T-helper 17 cell (primary cell): ENCODE measurements at places on chromosomes 6 and 20.

DNA sequence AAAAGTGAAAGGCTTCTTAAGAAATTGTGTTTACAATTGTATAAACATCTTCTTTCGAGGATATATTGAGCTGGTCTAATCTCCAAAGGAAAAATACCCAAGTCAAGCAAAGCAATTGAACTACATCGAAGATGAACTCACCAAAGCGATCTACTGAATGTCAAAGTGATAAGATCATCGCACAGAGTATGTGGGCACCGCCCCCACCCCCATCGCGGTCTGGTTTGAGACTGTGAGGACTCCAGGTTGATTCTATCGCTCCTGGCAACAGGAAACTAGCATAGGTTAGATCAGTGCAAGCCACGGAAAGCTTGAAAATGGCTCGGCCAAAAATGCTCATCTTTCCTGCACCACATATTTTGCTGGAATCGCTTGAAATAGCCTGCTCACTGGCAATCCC, 133.2 kb upstream of the RPS6KA2 start:
- peaks cover 16% of the 10 kb centered on the region for H3K27me3 ChIP-seq
- H3K27ac ChIP-seq = no peak overlapping the region
- no peak for DNase-seq
- H3K4me1 ChIP-seq = peaks cover 34% of the 10 kb centered on the region
- no peaks in the 10 kb centered on the region for H3K36me3 ChIP-seq

DNA sequence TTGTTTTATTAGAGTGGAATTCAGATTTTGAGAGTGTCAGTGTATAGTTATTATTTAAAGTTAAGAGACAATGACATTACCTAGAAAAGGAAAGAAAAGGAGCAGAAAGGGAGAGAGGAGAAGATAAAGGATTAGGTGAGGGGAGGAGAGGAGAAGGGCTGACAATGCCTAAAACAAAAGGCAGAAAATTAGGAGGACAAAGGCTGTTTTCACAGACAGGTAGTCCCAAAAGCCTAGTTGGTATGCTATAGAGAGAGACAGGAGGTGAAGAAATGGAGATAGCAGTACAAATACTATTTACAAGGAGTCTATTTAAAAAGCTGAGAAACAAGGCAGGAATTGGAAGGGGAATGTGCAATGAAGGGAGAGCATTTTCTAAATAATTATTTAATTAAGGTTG, 409.4 kb upstream of the ADGRB3 start:
- H3K4me3 ChIP-seq = no peak overlapping the region
- no peaks in the 10 kb centered on the region for H3K4me1 ChIP-seq
- no peak for DNase-seq
- no peaks in the 10 kb centered on the region for H3K27me3 ChIP-seq
- H3K27ac ChIP-seq = no peak overlapping the region

- no peak for DNase-seq
- H3K4me3 ChIP-seq = no peak overlapping the region
- no peaks in the 10 kb centered on the region for H3K4me1 ChIP-seq
- peaks cover 16% of the 10 kb centered on the region for H3K27me3 ChIP-seq
- H3K36me3 ChIP-seq = no peaks in the 10 kb centered on the region
These were observed 696.5 kb upstream of the CITED2 start for GRCh38 chr6:140070846-140071473.

DNA sequence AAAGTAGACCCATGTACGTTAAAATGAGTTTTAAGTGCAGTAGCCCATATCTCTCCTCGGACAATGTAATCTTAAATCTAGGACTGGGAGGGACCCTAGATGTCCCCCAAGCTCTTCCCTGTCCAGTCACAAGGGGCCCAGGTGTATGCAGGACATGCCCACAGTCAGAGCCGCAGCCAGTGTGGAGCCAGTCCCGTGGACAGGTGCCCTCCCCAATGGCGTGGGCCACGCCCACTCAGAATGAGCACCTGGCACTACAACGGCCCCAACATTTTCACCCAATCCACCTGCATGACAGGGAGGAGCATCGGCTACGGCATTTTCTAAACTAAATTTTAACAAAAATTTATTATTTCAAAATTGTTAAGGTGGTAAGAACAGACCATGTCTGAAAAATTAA, 53.2 kb downstream of the WDR27 start:
- H3K27ac ChIP-seq = no peak overlapping the region
- H3K36me3 ChIP-seq = peaks cover 2% of the 10 kb centered on the region
- H3K4me1 ChIP-seq = no peaks in the 10 kb centered on the region

GRCh38 chr6:41430875-41431274, 95.5 kb downstream of the NCR2 start:
- peaks cover 20% of the 10 kb centered on the region for H3K4me1 ChIP-seq
- H3K27ac ChIP-seq = no peak overlapping the region

DNA sequence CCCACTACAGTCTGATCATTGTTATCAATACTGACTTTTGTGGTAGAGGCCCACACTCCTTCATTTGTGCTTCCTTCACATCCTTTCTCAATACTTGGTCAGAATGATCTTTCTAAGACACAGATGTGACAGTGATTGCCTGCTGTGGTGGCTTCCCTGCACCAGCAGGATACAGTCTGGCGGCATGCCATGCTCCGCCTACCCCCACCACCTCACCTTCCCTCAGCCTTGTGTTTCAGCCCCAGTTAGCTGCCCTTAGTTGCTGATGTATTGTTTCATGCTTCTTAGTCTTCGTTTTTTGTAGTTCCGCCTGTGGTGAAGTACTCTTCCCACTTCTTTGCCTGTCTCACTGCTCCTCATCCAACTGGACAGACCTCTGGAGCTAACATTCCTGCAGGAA, 10.9 kb downstream of the LRRC1 start:
- H3K27me3 ChIP-seq = no peaks in the 10 kb centered on the region
- peaks cover 23% of the 10 kb centered on the region for H3K4me1 ChIP-seq
- no peak overlapping the region for H3K4me3 ChIP-seq
- peaks cover 5% of the 10 kb centered on the region for H3K36me3 ChIP-seq
- no peak for DNase-seq

DNA sequence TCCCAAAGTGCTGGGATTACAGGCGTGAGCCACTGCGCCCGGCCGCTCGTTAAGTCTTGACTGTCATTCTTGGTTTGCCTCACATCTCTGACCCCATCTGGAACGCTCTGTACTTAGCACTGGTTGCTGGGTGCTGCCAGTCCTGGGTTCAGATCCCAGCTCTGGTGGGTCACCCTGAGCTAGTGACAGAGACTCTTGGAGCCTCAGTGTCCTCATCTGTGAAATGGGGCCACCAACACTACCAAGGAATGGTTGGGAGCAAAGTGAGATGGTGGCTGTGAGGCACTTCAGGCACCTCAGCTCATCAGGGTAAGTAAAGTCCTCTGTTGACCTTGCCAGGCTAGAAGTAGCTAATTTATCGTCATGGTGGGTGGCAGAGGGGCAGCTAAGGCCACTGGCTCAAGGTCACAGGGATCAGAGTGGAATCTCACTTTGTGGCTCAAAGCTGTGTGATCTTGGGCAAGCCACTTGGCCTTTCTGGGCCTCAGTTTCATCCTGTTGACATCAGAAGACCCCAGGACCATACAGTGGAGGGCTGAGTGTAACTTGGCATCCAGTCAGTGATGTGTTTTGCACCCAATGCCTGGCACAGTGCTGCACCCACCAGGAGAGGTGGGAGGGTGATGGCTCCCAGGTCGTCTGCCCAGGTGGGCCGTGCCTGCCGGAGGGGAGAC, 46.7 kb downstream of the UBE2V1 start:
- no peak overlapping the region for H3K27ac ChIP-seq
- peaks cover 5% of the 10 kb centered on the region for H3K4me1 ChIP-seq
- no peak overlapping the region for H3K4me3 ChIP-seq
- no peak for DNase-seq
- peaks cover 12% of the 10 kb centered on the region for H3K27me3 ChIP-seq

DNA sequence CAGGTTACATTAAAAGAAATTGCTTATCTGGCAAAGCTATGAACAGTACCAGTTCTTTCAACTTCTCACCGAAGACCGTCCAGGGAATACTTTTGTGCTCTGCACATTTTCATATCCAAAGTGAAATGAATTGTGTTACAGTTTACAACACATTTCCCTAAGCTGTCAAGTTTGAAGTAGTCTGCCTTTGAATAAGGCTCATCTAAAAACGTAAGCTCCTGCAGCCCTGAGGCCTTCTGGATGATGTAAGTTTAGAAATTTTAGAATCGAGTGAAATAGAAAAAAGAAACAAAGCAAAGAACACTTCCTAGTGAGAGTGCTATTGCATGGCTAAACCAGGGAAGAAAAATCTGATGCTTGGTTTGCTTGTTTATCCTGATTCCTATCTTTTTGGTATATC, 653.8 kb downstream of the MMUT start:
- no peak for DNase-seq
- no peaks in the 10 kb centered on the region for H3K4me1 ChIP-seq
- no peak overlapping the region for H3K4me3 ChIP-seq

GRCh38 chr6:14000901-14001300, 76.1 kb downstream of the RNF182 start:
- no peak overlapping the region for H3K4me3 ChIP-seq
- peaks cover 6% of the 10 kb centered on the region for H3K36me3 ChIP-seq
- no peak for DNase-seq
- H3K4me1 ChIP-seq = no peaks in the 10 kb centered on the region

- H3K27me3 ChIP-seq = peaks cover 30% of the 10 kb centered on the region
- H3K4me1 ChIP-seq = no peaks in the 10 kb centered on the region
- no peak for DNase-seq
- no peaks in the 10 kb centered on the region for H3K36me3 ChIP-seq
These were observed 67.2 kb downstream of the YTHDF1 start for GRCh38 chr20:63148696-63149095.

GRCh38 chr6:71967436-71967835, 81.1 kb downstream of the RIMS1 start:
- no peak overlapping the region for H3K27ac ChIP-seq
- H3K4me1 ChIP-seq = no peaks in the 10 kb centered on the region
- H3K36me3 ChIP-seq = no peaks in the 10 kb centered on the region
- no peaks in the 10 kb centered on the region for H3K27me3 ChIP-seq

GRCh38 chr6:63460971-63461370, 111.3 kb upstream of the LOC128125822 start:
- H3K4me3 ChIP-seq = no peak overlapping the region
- no peaks in the 10 kb centered on the region for H3K36me3 ChIP-seq
- H3K27ac ChIP-seq = no peak overlapping the region
- H3K27me3 ChIP-seq = no peaks in the 10 kb centered on the region

DNA sequence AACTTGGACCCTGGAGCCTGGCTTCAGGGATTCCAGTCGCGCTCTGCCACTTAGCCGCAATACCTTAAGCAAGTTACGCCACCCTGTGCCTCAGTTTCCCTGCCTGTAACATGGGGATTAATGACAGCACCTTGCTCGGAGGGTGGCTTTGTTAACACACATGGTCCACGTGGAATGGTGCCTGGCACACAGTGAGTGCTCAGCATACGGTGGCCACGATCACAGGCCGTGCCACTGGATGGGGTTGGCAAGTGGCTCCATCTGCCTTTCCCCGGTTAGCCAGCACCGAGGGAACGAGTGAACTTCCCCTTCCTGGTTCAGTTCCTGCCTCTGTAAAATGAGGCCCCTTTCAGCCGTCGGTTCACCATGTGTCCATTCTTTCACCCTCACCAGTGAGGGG, 17.2 kb downstream of the C6orf132 start:
- no peak overlapping the region for H3K27ac ChIP-seq
- DNase-seq = no peak
- H3K4me1 ChIP-seq = no peaks in the 10 kb centered on the region

GRCh38 chr6:151063352-151063751, 176.4 kb upstream of the AKAP12 start:
- H3K36me3 ChIP-seq = peaks cover 5% of the 10 kb centered on the region
- H3K27ac ChIP-seq = no peak overlapping the region
- H3K4me3 ChIP-seq = no peak overlapping the region
- DNase-seq = no peak
- H3K27me3 ChIP-seq = no peaks in the 10 kb centered on the region
- no peaks in the 10 kb centered on the region for H3K4me1 ChIP-seq

GRCh38 chr6:163728442-163729126, 314.1 kb downstream of the QKI start:
- no peak for DNase-seq
- H3K27ac ChIP-seq = no peak overlapping the region
- peaks cover 2% of the 10 kb centered on the region for H3K4me1 ChIP-seq
- H3K27me3 ChIP-seq = peaks cover 11% of the 10 kb centered on the region
- H3K36me3 ChIP-seq = no peaks in the 10 kb centered on the region

DNA sequence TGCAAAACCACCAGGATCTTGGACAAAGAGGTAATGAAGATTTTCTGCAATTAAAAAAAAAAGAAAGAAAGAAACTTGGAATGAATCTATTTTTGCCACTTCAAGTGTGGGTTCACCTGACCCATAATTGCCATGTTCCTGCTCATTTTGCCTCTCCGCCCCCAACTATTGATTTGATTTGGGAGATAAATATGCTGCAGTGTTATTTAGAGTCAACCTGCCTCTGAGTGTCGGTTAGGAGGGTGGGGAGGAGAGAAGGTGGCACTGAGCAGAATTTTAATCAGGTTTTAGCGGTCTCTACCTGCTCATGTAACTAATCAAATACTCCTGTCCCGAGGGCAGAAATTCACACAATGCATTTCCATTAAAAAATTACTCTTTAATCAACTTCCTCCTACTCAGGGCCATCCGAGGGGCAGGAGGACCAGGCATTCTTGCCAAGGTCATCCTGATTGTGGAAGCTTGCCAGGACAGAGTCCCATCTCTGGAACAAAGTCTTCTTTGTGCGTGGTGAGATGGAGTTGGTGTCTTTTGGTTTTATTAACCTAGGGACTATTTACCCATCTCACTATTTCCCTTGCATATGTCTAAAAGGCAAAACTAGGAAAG, 300.1 kb downstream of the CDH26 start:
- peaks cover 4% of the 10 kb centered on the region for H3K4me1 ChIP-seq
- H3K4me3 ChIP-seq = no peak overlapping the region
- H3K36me3 ChIP-seq = no peaks in the 10 kb centered on the region
- no peak for DNase-seq
- no peak overlapping the region for H3K27ac ChIP-seq

DNA sequence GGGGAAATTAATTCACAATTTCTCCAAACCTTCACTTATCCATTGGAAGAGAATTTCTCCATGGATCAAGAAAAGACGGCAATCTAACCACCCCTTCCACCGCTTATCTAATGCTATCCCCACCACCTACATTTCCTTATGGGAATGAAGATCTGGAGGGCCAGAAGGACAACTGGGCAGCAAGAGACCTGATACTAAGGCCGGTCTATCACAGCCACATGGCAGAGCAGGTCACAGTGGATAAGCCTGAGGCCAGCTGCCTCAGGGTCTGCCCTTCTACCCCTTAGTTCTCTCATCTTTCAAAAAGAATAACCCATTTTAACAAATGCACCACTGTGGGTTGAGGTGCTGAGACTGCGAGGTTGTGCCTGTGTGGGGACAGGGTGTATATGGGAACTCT, 37.1 kb downstream of the MAN1A1 start:
- peaks cover 43% of the 10 kb centered on the region for H3K4me1 ChIP-seq
- H3K36me3 ChIP-seq = peaks cover 5% of the 10 kb centered on the region
- peak overlapping the region; percentile 99 for H3K27ac ChIP-seq

GRCh38 chr6:37607944-37608343, 89.7 kb downstream of the MDGA1 start:
- peaks cover 2% of the 10 kb centered on the region for H3K36me3 ChIP-seq
- H3K27me3 ChIP-seq = peaks cover 39% of the 10 kb centered on the region
- H3K4me1 ChIP-seq = peaks cover 6% of the 10 kb centered on the region
- DNase-seq = no peak
- H3K4me3 ChIP-seq = no peak overlapping the region
- H3K27ac ChIP-seq = no peak overlapping the region

- H3K4me3 ChIP-seq = no peak overlapping the region
- DNase-seq = no peak
- peaks cover 11% of the 10 kb centered on the region for H3K36me3 ChIP-seq
- peak overlapping the region; percentile 57 for H3K27ac ChIP-seq
- no peaks in the 10 kb centered on the region for H3K27me3 ChIP-seq
These were observed 155.7 kb upstream of the SUPT3H start for GRCh38 chr6:45533386-45533785.
